Left ventricle myocardium inferior (tissue), 1 donor: ENCODE measurements at places on chromosomes 2 and 18. TPM values are rescaled to one million over a fixed set of nuclear protein-coding genes. Genes with fewer than 3 reads are reported as not detected.

COQ10B gene
- total RNA-seq, result 28.2 TPM

DDX1 gene
- total RNA-seq, result 156 TPM

- H3K27me3 ChIP-seq, result no peaks in the 10 kb centered on the region
- peak overlapping the region; percentile 88 for H3K27ac ChIP-seq
- peaks cover 38% of the 10 kb centered on the region for H3K4me1 ChIP-seq
- peak overlapping the region; percentile 61 for H3K4me3 ChIP-seq
These were observed 165.4 kb downstream of the TCF4 start for GRCh38 chr18:55422456-55423180.

DNA sequence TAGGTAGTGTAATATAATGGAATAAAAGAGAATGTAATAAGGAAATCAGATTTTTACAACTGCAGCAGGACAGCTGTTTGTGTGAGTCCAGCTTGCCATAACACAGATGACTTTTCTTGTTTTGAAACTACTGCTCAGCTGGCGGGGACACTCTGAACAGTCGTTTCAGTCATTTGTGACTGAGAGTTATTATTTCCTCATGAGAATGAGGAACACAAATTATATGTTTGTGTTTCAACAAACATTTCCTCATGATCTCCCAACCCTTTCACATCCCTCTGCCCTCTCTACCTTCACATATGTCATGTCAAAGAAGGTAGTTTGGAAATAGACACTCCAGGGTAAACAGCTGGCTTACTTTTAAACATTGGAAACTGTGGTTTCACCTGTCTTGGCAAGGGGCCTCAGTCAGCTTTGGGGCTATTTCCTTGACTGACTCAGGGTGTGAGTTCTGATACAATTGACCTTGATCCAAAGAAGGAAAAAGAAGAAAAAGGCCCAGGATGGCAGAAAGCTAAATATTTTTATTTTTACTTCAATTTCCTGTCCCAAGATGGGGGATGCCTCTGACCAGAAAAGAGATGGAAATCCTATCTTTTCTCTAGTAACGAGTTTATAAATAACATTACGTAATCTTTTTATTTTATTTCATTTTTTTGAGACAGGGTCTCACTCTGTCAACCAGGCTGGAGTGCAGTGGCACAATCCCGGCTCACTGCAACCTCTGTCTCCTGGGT is 593 bp downstream of the SP140L start:
- DNase-seq, result no peak
- peak overlapping the region; percentile 66 for H3K4me3 ChIP-seq
- H3K27ac ChIP-seq, result peak overlapping the region; percentile 89
